NCI-H1930 (cell line): ENCODE measurements at places on chromosomes 4 and X.

DNA sequence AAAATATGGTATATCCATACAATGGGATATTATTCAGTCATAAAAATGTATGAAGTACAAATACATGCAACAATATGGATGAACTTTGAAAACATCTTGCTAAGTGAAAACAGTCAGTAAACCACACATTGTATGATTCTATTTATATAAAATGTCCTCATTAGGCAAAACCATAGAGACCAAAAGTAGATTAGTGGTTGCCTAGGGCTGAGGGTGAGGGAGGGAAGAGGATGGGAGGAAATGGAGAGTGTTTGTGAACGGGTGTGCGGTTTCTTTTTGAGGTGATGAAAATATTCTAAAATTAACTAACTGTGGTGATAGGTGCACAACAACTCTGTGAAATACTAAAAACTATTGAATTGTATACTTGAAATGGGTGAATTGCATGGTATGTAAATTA lies 29.6 kb downstream of the TEX11 start:
- no peak for DNase-seq

DNA sequence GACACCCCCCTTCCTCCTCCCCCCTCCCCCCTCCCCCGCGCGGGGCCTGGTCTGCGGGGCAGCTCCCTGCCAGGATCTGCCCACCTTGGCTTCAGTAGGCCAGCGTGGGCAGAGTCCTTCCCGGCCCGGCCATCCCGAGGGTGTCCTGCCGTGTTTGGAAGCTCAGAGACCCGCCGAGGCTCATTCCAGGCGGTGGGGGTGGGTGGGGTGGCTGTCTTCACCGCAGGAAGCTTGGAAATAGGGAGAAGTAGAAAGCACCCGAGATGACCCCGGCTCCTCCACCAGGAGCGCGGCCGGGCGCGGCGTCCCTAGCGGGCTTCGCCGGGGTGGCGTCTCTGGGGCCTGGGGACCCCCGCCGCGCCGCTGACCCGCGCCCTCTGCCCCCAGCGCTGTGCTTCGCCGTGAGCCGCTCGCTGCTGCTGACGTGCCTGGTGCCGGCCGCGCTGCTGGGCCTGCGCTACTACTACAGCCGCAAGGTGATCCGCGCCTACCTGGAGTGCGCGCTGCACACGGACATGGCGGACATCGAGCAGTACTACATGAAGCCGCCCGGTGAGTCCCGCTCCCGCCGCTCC lies 1.6 kb downstream of the NAT8L start:
- no peak for DNase-seq

DNA sequence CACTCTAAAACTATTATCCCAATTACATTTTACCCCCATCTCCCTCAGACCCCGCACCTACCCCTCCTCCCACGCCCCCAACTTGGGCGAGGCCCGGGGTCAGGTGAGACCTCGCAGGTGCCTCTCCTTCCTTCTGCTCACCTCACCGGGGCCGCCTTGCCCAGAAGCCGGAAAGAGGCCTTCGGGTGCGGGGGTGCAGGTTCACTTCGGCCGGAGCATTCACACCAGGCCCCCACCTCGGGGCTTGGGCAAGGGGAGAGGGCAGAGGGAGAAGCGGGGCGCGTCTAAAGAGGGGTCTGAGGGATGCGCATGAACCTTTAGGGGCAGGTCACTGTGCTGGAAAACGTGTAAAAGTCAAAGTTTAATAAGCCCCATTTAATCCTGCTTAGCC lies 427 bp downstream of the ZNF182 start:
- no peak for DNase-seq

DNA sequence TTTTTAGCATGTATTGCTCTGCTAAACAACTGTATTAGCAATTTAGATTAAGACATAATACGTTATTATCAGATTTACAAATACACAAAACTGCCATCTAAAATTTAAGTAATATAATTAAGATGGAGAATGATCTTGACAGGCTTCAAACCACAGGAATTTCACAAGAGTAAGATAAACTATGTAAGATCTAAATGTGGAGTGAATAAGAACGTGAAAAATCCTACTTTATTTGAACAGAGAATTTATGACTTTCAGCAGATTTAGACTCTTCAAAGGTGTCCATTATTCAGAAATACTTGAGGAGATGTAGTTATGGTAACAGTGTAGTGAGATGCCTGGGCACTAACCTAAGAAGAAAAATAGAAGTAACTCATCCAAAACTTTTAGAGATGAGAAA lies 73.2 kb downstream of the SLC4A4 start:
- no peak for DNase-seq
